ENCODE measurements at places on chromosomes 2 and 18.

DNA sequence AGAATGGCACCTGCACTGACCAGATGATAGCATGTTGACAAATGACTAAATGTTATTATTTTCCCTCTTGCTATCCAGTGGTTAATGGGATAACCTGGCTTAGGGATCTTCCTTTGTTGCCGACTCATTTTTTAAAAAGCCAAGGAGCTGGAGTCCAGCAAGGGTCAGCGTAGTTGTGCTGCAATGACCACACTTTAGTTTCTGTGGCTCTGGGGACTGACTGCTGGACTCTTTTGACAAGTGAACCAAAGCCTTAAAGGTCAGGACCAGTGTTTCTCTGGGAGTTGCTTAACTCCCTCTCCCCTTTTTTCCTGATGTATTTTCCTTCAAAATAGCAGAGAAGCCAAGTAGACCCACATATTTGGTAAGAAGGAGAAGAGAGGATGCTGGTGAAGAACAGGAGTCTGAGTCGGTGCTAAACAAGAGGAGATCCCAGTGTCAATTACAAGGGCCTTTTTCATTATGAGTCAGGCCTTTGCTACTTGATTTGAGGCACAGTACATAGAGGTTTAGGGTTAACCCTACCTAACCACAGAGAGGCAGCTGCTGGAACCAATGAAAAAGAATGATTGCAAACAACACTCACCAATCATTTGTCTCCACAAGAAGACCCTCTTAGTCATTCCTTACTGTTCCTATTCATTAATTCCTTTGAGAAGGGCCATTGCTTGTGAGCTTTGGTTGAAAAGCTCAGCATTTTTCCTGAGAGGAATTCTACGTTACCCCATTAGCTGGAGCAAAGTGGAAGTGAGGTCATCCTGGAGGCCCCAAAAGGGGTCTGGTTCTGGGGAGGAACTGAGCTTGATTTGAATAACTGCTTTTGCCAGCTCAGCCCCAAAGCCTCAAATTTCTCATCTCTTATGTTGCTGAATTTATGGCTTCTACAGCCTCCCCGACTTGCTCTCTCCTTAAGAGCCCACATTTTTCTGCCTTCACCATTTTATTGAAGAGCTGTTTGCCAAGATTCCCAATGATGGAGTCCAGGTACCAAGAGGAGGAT, 137.6 kb upstream of the HNMT start:
- DNase-seq, result no peak

DNA sequence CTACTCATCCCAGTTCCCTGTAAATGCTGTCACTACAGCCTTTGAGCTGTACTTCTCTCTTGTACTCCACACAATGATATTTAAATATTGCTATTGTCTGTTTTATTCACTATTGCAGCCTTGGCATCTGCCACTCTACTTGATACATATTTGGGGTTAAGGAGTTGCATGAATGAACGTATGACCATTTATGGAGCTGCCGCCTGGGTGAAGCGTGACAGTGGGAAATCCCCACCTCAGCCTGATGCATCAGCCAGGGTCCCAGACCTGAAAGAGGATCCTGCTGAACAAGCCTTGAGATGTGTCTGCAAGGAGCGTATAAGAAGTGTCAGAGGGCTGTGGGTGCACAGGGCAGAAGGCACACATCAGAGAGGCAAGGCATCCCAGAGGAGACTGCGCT, 39.1 kb downstream of the MRPL35 start:
- no peak for DNase-seq

DNA sequence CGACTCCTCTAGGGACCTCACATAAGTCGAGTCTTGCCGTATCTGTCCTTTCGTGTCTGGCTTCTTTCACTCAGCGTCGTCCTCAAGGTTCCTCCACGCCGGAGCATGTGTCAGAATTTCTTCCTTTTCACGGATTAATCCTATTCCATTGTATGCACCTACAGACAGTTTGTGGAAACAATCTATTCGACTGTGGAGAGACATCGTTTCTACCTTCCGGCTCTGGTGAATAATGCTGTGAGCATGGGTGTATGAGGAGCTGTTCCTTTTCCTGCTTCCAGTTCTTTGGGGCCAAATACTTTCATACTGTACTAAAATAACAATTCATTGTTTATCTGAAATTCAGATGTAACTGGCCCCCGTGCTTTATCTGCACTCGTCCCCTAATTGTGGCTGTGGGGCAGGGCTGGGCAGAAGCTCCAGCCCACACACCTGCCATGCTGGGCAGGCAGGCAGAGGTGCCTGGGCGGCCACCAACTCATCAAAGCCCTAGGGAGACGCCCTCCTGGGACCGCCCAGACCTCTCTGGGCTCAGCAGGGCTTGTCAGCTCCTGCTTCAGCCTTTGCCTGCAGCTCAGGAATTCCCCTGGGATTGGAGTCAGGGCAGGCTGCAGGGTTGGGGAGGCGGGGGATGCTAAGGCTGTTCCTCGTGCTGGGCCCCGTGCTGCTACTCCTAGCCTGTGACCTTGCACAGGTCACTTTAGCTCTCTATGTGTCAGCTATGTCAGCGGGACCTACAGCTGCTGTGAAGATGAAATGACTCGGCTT, 14.5 kb downstream of the GPC1 start:
- no peak for DNase-seq

- no peak for DNase-seq
These were observed 51.2 kb downstream of the BOD1L2 start for GRCh38 chr18:57198073-57198472.

- DNase-seq, result no peak
These were observed 71.8 kb downstream of the PRELID3A start for GRCh38 chr18:12479536-12479935.

All from NCI-H446 treated with DMSO at 0.1 percent for 48 hours (cell line).